ENCODE measurements at places on chromosomes 3 and 15. TPM values are rescaled to one million over a fixed set of nuclear protein-coding genes. Genes with fewer than 3 reads are reported as not detected.
A peak's percentile ranks its signal among the peaks of the same experiment; 100 is the strongest.

DNA sequence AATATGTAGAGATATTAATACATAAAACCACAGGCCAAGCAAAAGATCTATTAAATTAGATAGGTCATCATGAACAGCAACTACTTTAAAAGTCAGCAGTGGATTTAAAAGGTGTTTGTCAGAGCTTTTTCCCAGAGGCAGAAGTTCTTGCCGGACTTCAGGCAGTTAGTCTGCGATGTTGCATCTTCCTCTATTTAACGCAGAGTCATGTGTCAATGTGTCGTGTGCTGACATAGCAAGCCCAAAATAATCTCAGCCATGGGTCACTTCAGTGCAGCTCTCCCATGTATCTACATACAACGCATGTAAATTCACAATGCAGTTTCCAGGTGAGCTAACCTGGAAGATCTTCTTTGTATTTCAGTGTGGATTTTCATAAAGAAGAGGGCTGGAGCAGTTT lies 8.0 kb upstream of the TMEM212 start:
- DNase-seq: peak; percentile 81
- peaks cover 27% of the 10 kb centered on the region for H3K4me1 ChIP-seq

DNA sequence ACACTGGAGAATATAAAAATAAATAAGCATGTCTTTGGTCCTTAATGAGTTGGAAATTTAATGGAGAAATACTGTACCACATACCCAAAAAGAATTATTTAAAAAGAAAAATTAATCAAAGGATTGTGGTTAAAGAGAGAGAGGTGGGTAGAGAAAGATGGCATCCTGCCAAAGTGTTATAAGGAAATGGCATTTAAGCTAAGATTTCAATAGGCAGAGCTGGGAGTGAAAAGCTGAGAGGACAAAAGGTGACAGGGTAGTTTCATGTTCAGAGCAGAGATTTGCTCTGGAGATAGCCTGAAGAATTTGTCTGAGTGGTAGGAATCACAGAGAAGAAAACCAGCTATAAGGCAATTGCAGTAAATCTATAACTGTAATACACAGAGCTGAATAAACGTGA lies 181.0 kb downstream of the SI start:
- no peaks in the 10 kb centered on the region for H3K27me3 ChIP-seq
- no peak overlapping the region for H3K4me3 ChIP-seq
- no peak for DNase-seq
- no peaks in the 10 kb centered on the region for H3K36me3 ChIP-seq
- H3K4me1 ChIP-seq: no peaks in the 10 kb centered on the region

- no peak overlapping the region for H3K27ac ChIP-seq
- no peak overlapping the region for H3K4me3 ChIP-seq
- no peak for DNase-seq
- H3K36me3 ChIP-seq: no peaks in the 10 kb centered on the region
- no peaks in the 10 kb centered on the region for H3K27me3 ChIP-seq
Measured at GRCh38 chr3:19202303-19202702, 54.0 kb downstream of the KCNH8 start.

GRCh38 chr3:176967522-176967921 lies 229.8 kb downstream of the TBL1XR1 start:
- H3K4me1 ChIP-seq: peaks cover 16% of the 10 kb centered on the region
- no peaks in the 10 kb centered on the region for H3K36me3 ChIP-seq
- H3K27ac ChIP-seq: no peak overlapping the region

DNA sequence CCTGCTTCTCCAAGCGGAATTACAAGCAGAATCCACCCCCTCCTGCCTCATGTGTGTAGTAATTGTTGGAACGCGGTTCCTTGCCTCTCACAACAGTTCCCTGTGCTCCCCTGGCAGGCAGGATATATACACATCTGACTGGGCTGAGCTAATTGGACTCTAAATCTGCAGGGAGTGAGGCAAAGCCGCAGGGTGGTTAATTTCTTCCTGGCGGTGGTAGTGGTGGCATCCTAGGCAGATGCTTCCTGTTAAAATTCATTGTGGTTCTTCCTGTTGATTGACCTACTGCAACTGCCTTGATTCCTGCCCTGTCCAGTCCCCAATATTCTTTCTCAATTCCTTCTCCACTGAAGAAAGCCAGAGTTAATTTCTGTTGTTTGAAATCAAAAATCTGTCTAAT lies 202.9 kb upstream of the PROK2 start:
- H3K36me3 ChIP-seq: no peaks in the 10 kb centered on the region
- no peak for DNase-seq
- peak overlapping the region; percentile 3 for H3K4me3 ChIP-seq
- H3K27ac ChIP-seq: no peak overlapping the region
- H3K27me3 ChIP-seq: no peaks in the 10 kb centered on the region

DNA sequence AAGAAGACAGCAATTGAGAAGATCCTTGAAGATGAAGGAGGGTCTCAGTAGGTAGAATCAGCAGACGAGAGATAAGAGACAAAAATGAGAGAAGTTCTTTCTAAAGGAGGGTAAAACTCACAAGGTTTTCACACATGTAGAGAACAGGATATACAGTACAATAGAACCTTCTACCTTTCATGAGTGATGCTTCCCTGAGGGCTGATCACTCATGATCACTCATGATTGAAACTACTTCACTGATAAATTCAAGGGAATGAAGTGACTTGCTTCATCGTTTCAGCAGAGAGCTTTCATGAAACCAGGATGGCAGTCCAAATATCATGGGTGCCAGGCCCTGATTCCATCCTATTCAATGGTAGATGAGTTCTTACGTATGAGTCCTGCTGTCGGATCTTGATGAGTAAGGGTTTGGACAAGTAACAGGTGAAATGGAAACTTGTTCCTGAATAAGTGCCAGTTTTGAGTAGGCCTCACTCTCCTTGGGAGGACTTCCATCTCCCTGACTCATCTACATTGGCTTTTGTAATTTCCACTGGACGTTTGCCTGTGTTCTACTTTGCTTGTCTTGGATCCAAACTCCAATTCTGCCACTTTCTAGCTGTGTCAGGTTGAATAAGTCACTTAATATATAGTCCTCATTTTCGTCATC lies 9.6 kb upstream of the CLDN16 start:
- H3K4me3 ChIP-seq: no peak overlapping the region
- H3K36me3 ChIP-seq: no peaks in the 10 kb centered on the region

DNA sequence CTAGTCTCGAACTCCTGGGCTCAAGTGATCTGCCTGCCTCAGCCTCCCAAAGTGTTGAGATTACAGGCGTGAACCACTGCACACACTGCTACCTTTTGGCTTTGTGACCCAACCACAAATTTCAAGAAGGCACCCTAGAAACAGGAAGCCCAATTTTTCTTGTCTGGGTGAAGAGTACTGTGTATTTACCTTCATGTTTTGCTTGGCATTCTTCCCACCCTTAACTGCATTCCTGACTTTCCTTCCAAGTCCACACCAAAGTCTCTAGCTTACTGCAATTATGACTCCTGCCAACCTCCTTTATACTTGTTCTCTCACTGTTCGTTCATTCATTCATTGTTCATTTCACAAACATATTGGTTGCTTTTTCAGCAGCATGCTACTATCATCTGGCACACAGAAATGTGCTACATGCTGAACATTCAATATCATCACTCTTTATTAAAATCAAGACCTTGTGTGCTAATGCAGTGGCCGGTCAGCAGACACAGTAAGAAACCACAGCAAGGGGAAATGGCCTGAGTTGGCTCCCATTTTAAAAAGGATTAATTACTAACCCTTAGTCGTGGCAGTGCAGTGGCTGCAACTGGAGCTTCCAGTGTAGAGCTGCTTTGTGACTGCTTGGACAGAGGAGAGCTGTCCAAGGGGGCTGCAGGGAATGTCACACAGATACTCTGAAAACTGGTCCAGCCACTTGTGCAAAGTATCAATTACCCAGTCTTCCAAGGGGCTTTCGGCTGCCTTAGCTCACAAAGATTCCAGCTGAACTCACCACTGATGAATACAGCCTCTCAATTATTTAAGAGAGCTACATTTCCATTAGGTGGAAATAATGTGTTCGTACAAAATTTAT lies 94.0 kb downstream of the ETFA start:
- no peak overlapping the region for H3K27ac ChIP-seq
- DNase-seq: no peak
- H3K27me3 ChIP-seq: no peaks in the 10 kb centered on the region
- no peak overlapping the region for H3K4me3 ChIP-seq
- H3K36me3 ChIP-seq: peaks cover 82% of the 10 kb centered on the region

GRCh38 chr15:62495670-62496614 lies 330.9 kb upstream of the C2CD4B start:
- H3K4me3 ChIP-seq: no peak overlapping the region
- DNase-seq: no peak
- H3K27ac ChIP-seq: no peak overlapping the region
- no peaks in the 10 kb centered on the region for H3K27me3 ChIP-seq

GRCh38 chr15:71566226-71566625 lies 244.1 kb upstream of the NR2E3 start:
- H3K27ac ChIP-seq: no peak overlapping the region
- no peak overlapping the region for H3K4me3 ChIP-seq
- H3K4me1 ChIP-seq: no peaks in the 10 kb centered on the region
- H3K27me3 ChIP-seq: no peaks in the 10 kb centered on the region
- no peak for DNase-seq

GRCh38 chr3:157754451-157754850 lies 251.2 kb upstream of the VEPH1 start:
- H3K36me3 ChIP-seq: no peaks in the 10 kb centered on the region
- no peaks in the 10 kb centered on the region for H3K27me3 ChIP-seq
- H3K4me3 ChIP-seq: no peak overlapping the region
- H3K4me1 ChIP-seq: no peaks in the 10 kb centered on the region
- no peak for DNase-seq

GRCh38 chr15:88477126-88477525 lies 9.6 kb downstream of the MRPS11 start:
- no peak overlapping the region for H3K27ac ChIP-seq
- no peak for DNase-seq
- no peaks in the 10 kb centered on the region for H3K27me3 ChIP-seq
- no peak overlapping the region for H3K4me3 ChIP-seq

GRCh38 chr3:196280689-196281440 lies 6.7 kb downstream of the PCYT1A start:
- no peaks in the 10 kb centered on the region for H3K27me3 ChIP-seq
- H3K36me3 ChIP-seq: peaks cover 13% of the 10 kb centered on the region
- H3K27ac ChIP-seq: no peak overlapping the region
- H3K4me1 ChIP-seq: peaks cover 45% of the 10 kb centered on the region

DNA sequence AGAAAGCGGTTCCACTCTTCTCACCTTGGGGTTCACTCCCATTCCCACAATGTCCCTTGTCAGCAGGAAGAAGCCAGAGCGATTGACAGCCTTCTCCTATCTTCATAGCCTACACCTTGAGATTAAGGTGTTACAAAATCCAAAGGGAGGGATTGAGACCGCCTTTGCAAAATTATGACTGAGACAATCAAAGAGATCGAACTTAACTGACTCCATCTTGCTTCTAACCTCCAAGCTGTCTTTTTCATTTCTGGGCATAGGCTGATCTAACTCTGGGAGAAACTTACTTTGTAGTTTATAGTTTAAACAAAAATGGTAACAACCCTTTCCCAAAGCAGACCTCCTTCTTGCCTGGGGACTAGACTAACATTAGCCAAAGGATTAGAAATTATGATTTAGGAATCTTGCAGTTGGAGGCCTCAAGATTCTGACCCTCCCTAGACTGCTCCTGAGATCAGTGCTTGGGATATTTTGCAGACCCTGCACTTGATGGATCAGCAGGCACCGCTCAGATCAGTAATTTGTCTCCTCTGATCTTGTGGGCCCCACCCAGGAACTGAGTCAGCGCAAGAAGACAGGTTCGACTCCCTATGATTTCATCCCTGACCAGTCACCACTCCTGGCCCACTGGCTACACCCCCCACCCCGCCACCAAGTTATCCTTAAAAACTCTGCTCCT lies 40.0 kb downstream of the PAQR5 start:
- no peaks in the 10 kb centered on the region for H3K27me3 ChIP-seq
- peaks cover 5% of the 10 kb centered on the region for H3K4me1 ChIP-seq
- no peaks in the 10 kb centered on the region for H3K36me3 ChIP-seq
- no peak overlapping the region for H3K4me3 ChIP-seq

DNA sequence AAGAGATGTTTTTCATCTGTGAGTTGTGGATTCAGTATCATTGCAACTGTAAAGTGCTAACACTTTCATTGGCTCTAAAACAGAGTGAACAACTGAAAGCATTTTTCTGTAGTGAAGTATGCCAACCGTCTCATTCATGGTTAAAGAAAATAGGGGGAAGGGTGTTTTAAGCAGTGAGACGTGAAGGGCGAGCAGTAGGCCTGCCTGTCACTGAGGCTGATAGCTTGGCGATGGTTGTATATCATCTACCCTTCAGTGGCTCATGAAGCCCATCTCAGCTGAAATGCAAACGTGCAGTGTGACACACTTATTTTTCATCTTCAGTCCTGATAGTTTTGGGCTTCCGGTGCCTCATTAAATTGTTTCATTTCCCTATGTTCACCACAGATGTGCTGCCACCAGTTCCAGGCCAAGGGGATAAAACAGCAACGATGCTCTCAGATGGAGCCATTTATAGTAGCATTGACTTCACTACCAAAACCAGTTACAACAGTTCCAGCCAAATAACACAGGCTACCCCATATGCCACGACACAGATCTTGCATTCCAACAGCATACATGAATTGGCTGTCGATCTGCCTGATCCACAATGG lies 562.0 kb downstream of the ROBO2 start:
- H3K27ac ChIP-seq: no peak overlapping the region
- no peak overlapping the region for H3K4me3 ChIP-seq
- no peaks in the 10 kb centered on the region for H3K4me1 ChIP-seq
- DNase-seq: no peak
- no peaks in the 10 kb centered on the region for H3K36me3 ChIP-seq
- no peaks in the 10 kb centered on the region for H3K27me3 ChIP-seq

DNA sequence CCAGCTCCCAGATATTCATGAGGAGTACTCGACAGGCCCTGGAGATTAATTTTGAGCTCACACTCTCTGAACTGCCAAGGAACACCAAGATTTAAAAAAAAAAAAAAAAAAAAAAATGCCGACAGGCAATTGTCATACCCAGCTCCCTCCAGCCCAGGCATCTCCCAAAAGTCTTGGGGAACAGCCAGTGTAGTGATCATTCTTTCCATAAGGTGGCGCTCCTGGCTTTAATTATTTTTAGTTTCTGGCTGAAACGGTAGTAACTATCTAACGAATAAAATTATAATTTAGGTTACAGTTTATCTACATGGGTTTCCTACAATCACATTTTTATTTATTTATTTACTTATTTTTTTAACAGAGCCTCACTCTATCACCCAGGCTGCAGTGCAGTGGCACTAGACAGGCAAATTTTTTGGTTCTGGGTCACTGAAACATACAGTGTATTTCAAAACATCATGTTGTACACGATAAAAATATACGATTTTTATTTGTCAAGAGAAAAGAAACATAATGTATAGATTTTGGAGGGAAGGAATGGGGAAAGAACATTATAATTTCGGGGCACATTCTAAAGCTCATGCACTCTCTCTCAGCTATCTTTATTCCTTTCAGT lies 157.3 kb downstream of the ADAMTS9 start:
- no peak for DNase-seq
- H3K4me1 ChIP-seq: no peaks in the 10 kb centered on the region
- H3K4me3 ChIP-seq: no peak overlapping the region
- H3K27ac ChIP-seq: no peak overlapping the region

THUMPD3 gene
- polyA plus RNA-seq: 5.3 TPM

RASSF1 gene
- 229 TPM for polyA plus RNA-seq

GMPS gene
- polyA plus RNA-seq: 43.4 TPM

VEPH1 gene
- not detected for polyA plus RNA-seq

HRG gene
- polyA plus RNA-seq: not detected

HESX1 gene
- polyA plus RNA-seq: 0.22 TPM
